ENCODE measurements at places on chromosomes 6 and 20.

DNA sequence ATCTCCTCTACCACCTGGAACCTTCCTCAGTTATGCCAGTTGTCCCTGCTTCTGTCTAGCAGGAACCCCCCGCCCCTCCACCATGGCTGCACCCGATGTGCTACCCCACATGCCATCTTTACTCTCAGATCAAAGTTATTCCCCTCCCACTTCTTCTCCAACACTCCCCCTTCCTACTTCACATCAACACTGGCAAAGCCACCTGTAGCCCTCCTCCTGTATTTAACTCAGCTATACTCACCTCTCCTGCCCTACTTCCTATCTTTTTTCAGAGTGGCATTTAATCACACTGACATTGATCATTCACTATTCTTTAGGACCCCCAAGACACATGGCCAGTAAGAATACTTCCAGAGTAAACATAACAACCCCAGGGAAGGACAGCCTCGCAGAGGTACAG, 84.3 kb downstream of the MBOAT1 start:
- no peaks in the 10 kb centered on the region for H3K27me3 ChIP-seq
- H3K36me3 ChIP-seq: peaks cover 9% of the 10 kb centered on the region
- DNase-seq: no peak
- H3K4me3 ChIP-seq: no peak overlapping the region
- no peak overlapping the region for H3K27ac ChIP-seq

DNA sequence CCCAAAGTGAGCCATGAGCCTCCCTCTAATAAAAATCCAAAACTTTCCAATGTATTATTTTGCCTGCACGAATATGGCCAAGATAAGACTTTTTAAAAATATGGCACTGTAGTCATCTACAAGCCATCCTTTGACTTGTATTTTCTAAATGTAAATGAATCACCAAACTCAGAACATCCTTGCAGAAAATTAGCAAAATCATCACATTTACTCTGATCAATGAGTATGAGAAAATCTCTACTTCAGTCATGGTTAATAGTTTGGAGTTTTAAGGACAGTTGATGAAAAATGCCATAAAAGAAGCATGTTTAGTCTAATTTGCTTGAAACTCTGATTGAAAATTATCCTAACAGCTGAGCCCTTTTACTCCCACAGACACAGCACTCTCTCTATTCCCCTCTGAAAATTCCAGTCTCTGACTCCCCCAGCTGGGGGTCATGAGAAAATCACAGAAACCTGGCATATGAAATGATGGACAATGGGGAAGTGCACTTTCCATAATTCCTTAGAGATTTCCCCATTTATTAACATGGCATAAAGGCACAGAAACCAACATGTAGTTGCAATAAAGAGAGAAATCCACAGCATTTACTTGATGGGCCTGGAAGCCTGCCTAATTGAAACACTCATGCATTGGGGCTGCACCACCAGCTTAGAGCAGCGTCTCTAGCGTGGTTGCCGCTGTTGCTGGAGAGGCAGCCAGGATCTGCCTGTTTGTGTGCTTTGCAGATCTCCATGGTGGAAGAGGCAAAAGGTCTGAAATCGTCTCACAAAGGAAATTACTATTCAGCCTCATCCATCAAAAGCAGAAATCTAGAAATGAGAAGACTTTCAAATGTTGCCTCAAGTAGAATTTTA, 214.0 kb downstream of the WDR27 start:
- peaks cover 2% of the 10 kb centered on the region for H3K27me3 ChIP-seq
- no peak overlapping the region for H3K4me3 ChIP-seq
- H3K36me3 ChIP-seq: no peaks in the 10 kb centered on the region
- no peaks in the 10 kb centered on the region for H3K4me1 ChIP-seq
- no peak for DNase-seq
- no peak overlapping the region for H3K27ac ChIP-seq

DNA sequence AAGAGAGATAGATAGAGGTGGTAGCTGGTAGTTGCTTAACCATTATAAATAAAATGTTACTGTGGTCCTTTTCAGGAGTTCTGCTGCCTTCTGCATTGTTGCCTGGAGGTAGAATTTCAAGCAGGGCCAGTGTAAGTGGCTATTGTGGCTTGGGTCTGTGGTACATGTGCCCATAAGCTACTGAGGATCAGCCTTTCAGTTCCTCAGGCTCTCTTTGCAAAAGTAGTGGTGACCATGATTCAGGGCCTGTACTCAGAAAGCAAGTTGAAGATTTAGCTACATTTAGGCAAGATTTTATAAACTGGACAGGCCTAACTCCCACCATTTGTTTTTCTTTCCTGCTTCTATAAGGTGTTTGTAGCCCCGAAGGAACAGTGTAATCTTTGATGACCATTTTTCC, 199.0 kb downstream of the PDE7B start:
- peaks cover 2% of the 10 kb centered on the region for H3K27me3 ChIP-seq
- peak overlapping the region; percentile 8 for H3K27ac ChIP-seq
- no peak for DNase-seq
- H3K36me3 ChIP-seq: no peaks in the 10 kb centered on the region

DNA sequence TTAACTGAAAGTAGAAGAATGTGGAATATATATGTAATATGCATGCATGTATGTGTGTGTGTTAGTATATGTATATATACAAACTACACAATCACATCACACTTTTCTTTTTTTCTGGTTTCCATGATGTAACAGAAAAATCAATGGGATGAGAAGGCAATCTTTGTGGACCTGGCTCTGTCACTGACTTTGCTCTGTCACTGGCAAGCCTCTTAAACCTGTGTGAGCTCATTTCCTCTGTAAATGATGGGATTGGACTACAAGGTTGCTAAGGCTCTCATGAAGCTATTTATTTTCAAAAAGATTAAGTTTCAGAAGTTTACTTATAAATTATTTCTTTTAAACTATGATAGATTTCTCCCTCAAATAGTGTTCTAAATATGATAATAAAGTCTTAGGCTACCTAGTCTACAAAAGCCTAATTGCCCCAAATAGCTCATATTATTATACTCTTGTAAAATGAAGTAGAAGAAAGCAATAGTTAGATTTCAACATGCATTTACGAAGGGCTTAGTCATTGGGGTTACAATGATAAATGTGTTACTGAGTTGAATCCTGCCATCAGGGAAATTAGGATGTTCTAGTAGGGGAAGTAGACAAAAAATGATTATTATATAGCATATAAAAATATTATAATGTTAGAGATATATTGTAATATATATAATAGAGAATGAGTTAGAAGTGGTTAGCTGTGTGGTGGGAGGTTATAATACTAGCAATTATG, 129.3 kb downstream of the AFG1L start:
- no peak overlapping the region for H3K4me3 ChIP-seq
- no peak overlapping the region for H3K27ac ChIP-seq
- no peaks in the 10 kb centered on the region for H3K36me3 ChIP-seq
- peaks cover 12% of the 10 kb centered on the region for H3K27me3 ChIP-seq
- no peak for DNase-seq
- no peaks in the 10 kb centered on the region for H3K4me1 ChIP-seq

GRCh38 chr20:23503649-23504048, 12.7 kb downstream of the CST8 start:
- H3K27me3 ChIP-seq: no peaks in the 10 kb centered on the region
- H3K4me1 ChIP-seq: no peaks in the 10 kb centered on the region
- no peak overlapping the region for H3K4me3 ChIP-seq
- DNase-seq: no peak
- no peak overlapping the region for H3K27ac ChIP-seq

- peak overlapping the region; percentile 75 for H3K4me3 ChIP-seq
- H3K27ac ChIP-seq: peak overlapping the region; percentile 90
- peaks cover 94% of the 10 kb centered on the region for H3K4me1 ChIP-seq
- peaks cover 63% of the 10 kb centered on the region for H3K36me3 ChIP-seq
These were observed 7.6 kb downstream of the PTPN1 start for GRCh38 chr20:50517817-50518154.

GRCh38 chr20:63501818-63502670, 3.2 kb upstream of the EEF1A2 start:
- peaks cover 4% of the 10 kb centered on the region for H3K4me1 ChIP-seq
- H3K27me3 ChIP-seq: peaks cover 22% of the 10 kb centered on the region
- no peak overlapping the region for H3K27ac ChIP-seq
- no peaks in the 10 kb centered on the region for H3K36me3 ChIP-seq
- H3K4me3 ChIP-seq: no peak overlapping the region
- no peak for DNase-seq

DNA sequence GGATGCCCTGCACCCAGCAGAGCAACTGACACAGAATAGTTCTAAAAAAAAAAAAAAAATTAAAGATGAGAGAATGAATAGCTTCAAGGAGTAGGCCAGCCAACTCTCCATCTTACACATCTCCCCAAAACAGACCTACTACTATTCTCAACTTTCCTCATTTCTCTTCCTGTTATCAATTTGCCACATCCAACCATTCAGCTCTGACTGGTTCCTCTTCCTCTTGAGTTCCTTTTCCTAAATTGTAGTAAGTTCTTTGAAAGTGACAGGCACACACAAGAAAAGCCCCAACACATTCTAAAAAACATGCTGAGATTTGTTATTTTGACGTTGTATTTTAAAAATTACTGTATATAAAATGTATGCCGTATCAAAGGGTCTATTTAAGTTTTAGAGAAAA, 117.2 kb downstream of the PDSS2 start:
- no peaks in the 10 kb centered on the region for H3K4me1 ChIP-seq
- DNase-seq: no peak

DNA sequence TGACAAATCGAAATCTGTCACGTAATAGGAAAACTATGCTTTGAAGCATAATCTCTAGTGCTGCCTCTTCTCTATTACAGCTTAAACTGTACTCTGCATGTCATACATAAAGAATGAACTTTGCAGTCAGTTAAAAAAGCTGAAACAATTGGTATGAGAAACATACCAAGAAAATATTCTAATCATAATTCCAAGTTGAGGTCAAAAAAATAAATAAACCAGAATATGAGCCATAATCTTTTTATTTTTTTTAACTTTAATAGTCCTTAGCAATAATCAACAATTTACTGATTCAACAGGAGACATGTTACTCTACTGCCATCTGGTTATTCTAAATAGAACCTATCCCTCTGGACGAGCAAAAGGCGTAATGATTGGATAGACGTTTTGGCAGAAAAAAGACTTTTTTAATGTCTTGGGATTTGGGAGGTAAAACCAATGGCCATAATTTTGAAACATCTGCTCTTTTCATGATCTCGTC, 224.4 kb upstream of the FLRT3 start:
- DNase-seq: no peak
- no peak overlapping the region for H3K4me3 ChIP-seq
- no peak overlapping the region for H3K27ac ChIP-seq
- no peaks in the 10 kb centered on the region for H3K27me3 ChIP-seq

DNA sequence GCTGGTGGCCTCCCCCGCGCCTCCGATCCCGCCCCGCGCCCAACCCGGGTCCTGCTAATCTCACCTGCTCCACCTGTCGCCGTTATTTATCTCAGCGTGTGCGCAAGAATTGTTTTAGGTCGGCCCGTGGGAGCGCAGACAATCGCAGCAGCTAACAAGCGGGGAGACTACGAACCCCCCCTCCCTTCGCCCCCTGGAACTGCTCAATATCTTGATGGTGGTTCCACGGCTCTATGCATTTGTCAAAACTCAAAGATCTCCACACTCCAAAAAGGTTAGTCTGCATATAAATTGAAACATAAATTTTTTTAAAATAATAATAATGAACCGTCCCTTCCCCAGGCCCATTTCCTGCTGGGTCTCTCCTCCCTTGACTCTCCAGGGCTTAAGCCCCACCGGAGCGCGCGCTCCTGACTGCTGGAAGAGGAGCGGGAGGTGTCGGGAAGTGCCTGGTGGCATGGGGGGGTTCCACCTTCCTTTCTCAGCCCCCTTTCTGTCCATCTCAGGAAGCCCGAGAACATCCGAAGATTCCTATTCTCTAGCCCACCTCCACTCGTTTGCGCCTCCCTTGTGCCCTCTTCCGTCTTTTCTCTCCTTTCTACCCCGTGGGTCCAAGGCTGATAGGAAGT, 1.6 kb upstream of the MDGA1 start:
- peaks cover 30% of the 10 kb centered on the region for H3K4me1 ChIP-seq
- H3K4me3 ChIP-seq: peak overlapping the region; percentile 82
- no peak overlapping the region for H3K27ac ChIP-seq
- no peaks in the 10 kb centered on the region for H3K36me3 ChIP-seq
- peak; percentile 64 for DNase-seq

DNA sequence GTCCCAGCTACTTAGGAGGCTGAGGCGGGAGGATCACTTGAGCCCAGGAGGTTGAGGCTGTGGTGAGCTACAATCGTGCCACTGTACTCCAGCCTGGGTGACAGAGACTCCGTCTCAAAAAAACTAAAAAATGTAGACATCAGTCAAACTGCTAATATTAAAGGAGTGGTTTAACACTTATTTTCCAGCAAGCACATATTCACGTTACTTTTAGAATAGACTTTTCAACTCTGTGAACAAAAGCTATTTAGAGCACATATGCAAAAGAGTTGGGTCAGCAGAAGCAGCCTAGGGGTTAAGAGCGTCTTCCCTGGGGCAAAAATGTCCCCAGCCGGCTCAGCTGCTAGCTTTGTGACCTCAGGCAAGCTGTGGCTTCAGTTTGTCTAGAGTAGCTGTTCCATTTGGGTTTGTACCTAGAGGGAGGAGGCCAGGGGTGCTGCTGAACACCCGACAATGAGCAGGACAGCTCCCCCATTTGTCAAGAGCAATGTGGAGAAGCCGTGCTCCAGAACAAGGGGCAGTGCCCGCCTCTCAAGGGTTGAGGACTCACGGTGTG, 62.5 kb upstream of the PTGIS start:
- no peak overlapping the region for H3K4me3 ChIP-seq
- H3K27me3 ChIP-seq: peaks cover 4% of the 10 kb centered on the region
- peaks cover 13% of the 10 kb centered on the region for H3K4me1 ChIP-seq

DNA sequence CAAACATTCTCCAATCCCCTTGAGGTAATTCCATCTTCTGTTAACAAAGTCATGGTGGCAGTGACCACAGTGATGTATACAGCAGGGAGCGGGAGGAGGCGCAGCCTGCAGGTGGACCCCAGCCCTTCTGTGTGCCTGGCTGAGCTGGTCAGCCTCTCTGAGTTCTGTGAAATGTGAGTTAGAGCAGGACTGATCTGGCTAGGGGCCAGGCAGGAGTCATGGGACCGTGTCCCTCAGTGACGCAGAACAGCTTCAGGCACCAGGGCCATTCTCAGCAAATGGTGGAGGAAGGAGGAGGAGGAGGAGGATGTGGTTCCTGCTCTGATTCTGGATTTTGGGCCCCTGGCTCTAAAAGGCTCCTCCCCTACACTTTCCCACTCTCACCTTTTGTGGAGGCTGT, 6.9 kb downstream of the PHACTR3 start:
- H3K27ac ChIP-seq: no peak overlapping the region
- no peaks in the 10 kb centered on the region for H3K36me3 ChIP-seq
- H3K27me3 ChIP-seq: peaks cover 27% of the 10 kb centered on the region
- no peak overlapping the region for H3K4me3 ChIP-seq

GRCh38 chr6:160134779-160135547, 13.3 kb downstream of the SLC22A1 start:
- H3K27ac ChIP-seq: no peak overlapping the region
- H3K27me3 ChIP-seq: peaks cover 2% of the 10 kb centered on the region
- DNase-seq: no peak
- H3K36me3 ChIP-seq: no peaks in the 10 kb centered on the region

DNA sequence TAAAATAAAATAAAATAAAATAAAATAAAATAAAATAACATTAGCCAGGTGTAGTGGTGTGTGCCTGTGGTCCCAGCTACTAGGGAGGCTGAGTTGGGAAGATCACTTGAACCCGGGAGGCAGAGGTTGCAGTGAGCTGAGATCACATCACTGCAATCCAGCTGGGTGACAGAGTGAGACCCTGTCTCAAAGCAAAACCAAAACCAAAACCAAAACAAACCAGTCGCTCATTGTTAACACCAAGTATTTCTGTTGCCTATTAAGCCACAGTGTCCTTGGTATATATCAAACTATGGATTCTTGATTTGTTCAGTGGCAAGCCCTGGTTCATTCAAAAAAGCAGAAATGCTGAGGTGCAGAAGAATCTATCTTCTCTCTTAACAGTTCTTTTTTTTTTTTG, 65.7 kb downstream of the PYGB start:
- H3K4me3 ChIP-seq: no peak overlapping the region
- peaks cover 44% of the 10 kb centered on the region for H3K4me1 ChIP-seq
- peaks cover 5% of the 10 kb centered on the region for H3K36me3 ChIP-seq
- no peak for DNase-seq
- no peaks in the 10 kb centered on the region for H3K27me3 ChIP-seq
